ENCODE measurements at places on chromosomes 5 and 9.

GRCh38 chr5:102961671-102962070, 158.3 kb downstream of the GIN1 start:
- no peak for DNase-seq

GRCh38 chr5:39175273-39175955, 43.9 kb downstream of the FYB1 start:
- DNase-seq = no peak

DNA sequence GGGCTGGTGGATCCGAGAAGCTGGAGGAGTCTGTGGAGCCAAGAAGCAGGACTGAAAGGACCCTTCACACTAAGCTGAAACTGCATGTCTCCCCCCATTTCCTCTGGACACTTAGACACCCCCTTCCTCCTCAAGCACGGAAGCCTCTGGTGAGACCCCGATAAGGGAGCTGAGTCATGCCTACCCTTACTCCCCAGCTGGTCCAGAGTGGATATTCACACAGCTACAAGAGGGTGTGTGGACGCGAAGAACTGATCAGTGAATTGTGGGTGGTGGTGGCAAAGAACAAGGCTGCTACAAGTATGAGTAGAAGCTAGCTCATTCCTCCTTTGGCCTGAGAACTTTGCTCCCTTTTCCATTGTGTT, 4.3 kb downstream of the TLN1 start:
- no peak for DNase-seq

DNA sequence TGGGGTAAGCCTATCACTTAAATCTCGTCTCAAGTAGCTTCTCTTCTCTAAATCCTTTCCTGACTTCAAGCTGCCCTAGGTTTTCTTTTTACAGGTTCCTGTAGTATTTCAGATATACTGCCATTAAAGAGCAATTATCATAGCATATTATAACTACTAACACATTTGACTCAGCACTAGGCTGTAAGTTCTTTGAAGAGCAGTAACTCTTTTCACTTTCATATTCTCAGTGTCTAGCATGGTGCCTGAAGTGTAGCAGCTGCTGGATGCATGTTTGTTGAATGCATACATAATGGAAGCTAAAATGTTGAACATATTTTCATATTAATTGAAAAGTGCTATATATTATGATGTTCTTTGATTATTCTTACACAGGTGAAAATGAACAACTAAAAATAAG, 22.5 kb downstream of the CCDC152 start:
- no peak for DNase-seq

DNA sequence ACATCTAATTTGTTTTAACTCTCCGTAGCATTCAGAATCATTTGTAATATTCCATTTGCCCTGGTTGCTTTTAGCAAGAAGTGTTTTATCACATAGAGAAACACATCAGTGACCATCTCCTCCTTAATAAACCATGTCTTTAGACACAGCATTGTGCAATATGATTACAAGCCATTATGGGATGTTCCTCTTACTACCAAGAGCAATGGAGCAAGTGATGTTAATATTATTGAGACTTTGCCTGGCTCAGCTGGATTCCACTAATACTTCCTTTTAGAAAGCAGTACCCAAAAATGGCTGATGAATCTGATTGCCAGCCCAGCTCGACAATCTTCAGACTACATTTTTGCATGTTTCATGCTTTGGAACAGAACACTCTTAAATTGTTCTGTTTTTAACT, 364.2 kb downstream of the OSTF1 start:
- DNase-seq = no peak

- no peak for DNase-seq
Observed at GRCh38 chr5:2658447-2658846, 93.0 kb downstream of the IRX2 start.

DNA sequence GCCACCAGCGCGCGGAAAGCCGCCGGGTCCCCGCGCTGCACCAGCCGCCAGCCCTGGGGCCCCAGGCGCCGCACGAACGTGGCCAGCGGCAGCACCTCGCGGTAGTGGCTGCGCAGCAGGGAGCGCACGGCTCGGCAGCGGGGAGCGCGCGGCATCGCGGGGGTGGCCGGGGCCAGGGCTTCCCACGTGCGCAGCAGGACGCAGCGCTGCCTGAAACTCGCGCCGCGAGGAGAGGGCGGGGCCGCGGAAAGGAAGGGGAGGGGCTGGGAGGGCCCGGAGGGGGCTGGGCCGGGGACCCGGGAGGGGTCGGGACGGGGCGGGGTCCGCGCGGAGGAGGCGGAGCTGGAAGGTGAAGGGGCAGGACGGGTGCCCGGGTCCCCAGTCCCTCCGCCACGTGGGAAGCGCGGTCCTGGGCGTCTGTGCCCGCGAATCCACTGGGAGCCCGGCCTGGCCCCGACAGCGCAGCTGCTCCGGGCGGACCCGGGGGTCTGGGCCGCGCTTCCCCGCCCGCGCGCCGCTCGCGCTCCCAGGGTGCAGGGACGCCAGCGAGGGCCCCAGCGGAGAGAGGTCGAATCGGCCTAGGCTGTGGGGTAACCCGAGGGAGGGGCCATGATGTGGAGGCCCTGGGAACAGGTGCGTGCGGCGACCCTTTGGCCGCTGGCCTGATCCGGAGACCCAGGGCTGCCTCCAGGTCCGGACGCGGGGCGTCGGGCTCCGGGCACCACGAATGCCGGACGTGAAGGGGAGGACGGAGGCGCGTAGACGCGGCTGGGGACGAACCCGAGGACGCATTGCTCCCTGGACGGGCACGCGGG, at the start of gene TERT:
Gene TERT, minus strand, starts transcription at position 234 of the 815 bp plus-strand sequence. Its CDS starts 79 bp downstream, at position 155.
- peak; percentile 67 for DNase-seq

GRCh38 chr9:118209343-118209742, 505.1 kb downstream of the TLR4 start:
- no peak for DNase-seq

DNA sequence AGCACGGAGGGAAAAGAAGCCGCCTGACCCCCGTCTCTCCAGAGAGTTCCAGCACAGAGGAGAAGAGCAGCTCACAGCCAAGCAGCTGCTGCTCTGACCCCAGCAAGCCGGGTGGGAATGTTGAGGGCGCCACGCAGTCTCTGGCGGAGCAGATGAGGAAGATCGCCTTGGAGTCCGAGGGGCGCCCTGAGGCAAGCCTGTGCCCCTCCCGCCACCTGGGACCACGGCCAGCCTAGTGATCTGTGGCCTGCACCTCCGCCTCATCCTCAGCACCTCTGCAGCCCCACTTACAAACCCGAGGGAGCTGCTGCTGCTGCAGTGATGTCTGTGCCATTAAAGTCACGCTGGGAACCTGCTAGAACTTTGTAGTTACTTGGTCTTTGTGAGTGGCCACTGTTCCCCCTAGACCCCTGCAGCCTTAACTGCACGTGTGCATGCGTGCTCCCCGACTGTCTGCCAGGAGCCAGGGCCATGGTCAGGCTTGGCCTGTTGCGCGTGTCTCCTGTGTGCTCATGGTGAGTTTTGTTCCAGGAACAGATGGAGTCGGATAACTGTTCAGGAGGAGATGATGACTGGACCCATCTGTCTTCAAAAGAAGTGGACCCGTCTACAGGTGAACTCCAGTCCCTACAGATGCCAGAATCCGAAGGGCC, 12.5 kb downstream of the SQSTM1 start:
- no peak for DNase-seq

All from upper lobe of right lung (tissue), 1 donor.